ENCODE measurements at places on chromosomes 1 and 21.

GRCh38 chr1:155313261-155313660, 4.6 kb downstream of the FDPS start:
- peaks cover 9% of the 10 kb centered on the region for H3K4me1 ChIP-seq
- no peak overlapping the region for H3K27ac ChIP-seq
- no peak for DNase-seq
- H3K27me3 ChIP-seq = no peaks in the 10 kb centered on the region
- no peaks in the 10 kb centered on the region for H3K36me3 ChIP-seq

DNA sequence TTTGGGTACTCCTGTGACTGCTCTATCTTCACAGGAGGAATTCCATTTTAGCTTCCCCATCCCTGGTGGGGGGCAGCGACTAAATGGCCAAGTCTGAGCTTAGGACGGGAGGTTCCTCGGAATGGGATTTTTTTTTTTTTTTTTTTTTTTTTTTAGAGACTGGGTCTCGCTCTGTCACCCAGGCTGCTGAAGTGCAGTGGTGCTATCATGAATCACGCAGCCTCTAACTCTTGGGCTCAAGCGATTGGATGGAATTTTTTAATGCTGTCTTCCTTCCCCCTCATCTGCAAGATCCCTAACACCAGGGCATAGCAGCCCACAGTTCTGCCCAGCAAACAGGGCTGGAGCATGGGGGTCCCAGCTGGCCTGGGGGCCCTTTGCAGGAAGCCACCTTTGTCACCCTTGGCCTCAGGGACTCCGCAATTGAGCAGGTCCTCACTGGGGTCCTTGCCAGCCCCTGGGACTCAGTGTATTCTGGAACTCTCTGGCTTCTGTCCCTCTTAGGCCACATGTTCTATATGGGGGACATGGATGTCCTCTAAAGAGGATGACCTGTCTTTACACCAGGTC, 13.1 kb upstream of the EDN2 start:
- H3K4me3 ChIP-seq = no peak overlapping the region
- DNase-seq = no peak
- no peaks in the 10 kb centered on the region for H3K27me3 ChIP-seq
- H3K36me3 ChIP-seq = no peaks in the 10 kb centered on the region

DNA sequence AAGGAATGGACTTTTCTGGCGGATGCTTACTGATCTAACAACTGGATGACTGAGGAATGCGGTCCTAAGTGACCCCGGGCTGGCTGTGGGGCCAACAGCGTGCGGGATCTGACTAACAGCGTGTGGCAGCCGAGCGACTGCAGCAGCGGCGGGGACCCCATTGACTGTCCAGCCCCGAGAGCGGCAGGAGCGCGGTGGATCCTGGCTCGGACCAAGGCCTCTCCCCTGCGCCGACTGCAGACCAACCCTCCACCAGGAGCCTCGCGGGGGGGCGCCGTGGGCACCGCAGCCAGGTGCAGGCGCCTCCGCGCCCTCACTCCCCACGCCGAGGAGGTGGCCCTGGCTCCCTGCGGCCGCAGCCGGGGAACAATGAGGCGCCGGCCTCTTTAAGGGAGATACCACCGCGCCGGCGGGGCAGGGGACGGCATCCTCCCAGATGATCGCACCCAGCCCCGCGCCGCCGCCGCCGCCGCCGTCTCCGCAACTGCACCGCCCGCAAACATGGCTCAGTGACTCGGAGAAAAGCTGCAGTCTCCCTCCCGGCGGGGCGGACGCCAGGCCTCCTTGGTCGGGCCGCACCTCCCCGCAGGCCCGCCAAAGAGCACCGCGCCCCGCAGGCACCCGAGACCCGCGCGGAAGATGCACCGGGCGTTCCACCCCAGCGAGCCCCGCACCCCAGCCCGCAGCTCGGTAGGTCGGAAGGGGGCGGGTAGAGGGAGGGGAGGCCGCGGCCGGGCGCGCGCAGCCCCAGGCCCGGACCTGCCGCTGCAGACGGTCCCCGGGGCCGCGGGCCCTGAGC, 694 bp upstream of the PDIK1L start:
- no peaks in the 10 kb centered on the region for H3K27me3 ChIP-seq
- H3K4me1 ChIP-seq = peaks cover 4% of the 10 kb centered on the region
- peak overlapping the region; percentile 94 for H3K4me3 ChIP-seq
- peak; percentile 82 for DNase-seq
- peak overlapping the region; percentile 52 for H3K27ac ChIP-seq
- no peaks in the 10 kb centered on the region for H3K36me3 ChIP-seq

- no peak for DNase-seq
- no peak overlapping the region for H3K4me3 ChIP-seq
- 0 out of 2 replicates have a peak, but pooled peaks cover 3% of the 10 kb centered on the region for H3K36me3 ChIP-seq
- no peaks in the 10 kb centered on the region for H3K27me3 ChIP-seq
- no peak overlapping the region for H3K27ac ChIP-seq
These were observed 3.6 kb downstream of the AKR1A1 start for GRCh38 chr1:45554198-45554597.

GRCh38 chr21:32930673-32931072, 95.1 kb upstream of the OLIG2 start:
- H3K27ac ChIP-seq = no peak overlapping the region
- no peak for DNase-seq
- H3K4me3 ChIP-seq = no peak overlapping the region
- no peaks in the 10 kb centered on the region for H3K36me3 ChIP-seq
- H3K4me1 ChIP-seq = no peaks in the 10 kb centered on the region

DNA sequence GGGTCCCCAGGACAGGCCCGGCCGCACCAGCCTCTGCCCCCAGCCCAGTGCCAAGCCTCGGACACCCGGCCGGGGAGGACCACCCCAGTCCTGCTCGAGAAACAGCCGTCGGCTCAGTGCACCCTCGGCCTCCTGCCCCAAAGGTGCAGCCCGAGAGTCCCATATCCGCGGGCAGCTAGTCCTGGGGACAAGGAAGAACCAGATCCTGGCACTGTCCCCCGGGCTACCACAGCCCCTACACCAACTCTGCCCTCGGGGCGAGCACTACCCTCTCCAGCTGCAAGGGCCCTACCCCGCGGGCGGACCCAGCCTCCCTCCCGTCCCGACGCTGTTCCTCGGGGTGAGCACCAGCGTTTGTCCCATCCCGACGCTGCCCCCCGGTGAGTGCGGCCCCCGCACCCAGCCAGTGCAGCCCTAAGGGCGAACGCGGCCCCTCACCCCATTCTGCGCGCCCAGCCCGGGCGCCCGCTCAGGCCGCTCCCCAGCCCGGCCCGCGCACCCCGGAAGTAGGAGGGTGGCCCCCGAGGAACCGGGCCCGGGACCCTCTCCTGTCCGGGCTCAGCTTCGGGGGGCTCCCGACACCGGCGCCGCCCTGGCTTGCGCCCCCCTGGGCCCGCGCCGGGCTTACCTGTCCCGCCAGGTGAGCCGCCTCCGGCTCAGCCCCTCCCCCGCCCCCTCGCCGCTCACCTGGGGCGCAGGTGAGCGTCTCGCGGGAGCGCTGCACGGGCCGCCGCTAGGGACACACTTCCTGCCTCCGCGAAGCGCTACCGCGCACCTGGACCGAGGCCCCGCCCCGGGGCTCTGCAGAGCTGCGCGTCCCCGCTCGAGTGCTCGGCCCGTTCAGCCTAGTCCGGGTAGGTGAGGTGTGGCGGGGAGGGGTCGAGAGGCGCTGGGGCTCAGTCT, at the start of gene KDF1:
TSS of gene KDF1 (minus strand) at position 747 of the 903 bp plus-strand sequence. CDS start 8,088 bp downstream, outside the sequence.
- H3K4me3 ChIP-seq = peak within 1 kb of the TSS; percentile 54
- no peak within 1 kb of the TSS for H3K27ac ChIP-seq
- no peaks in the 10 kb centered on the region for H3K36me3 ChIP-seq
- H3K4me1 ChIP-seq = peaks cover 15% of the 10 kb centered on the region
- peaks cover 9% of the 10 kb centered on the region for H3K27me3 ChIP-seq

- no peaks in the 10 kb centered on the region for H3K36me3 ChIP-seq
- DNase-seq = no peak
- no peaks in the 10 kb centered on the region for H3K27me3 ChIP-seq
These were observed 35.3 kb upstream of the FCER1A start for GRCh38 chr1:159266832-159267231.

DNA sequence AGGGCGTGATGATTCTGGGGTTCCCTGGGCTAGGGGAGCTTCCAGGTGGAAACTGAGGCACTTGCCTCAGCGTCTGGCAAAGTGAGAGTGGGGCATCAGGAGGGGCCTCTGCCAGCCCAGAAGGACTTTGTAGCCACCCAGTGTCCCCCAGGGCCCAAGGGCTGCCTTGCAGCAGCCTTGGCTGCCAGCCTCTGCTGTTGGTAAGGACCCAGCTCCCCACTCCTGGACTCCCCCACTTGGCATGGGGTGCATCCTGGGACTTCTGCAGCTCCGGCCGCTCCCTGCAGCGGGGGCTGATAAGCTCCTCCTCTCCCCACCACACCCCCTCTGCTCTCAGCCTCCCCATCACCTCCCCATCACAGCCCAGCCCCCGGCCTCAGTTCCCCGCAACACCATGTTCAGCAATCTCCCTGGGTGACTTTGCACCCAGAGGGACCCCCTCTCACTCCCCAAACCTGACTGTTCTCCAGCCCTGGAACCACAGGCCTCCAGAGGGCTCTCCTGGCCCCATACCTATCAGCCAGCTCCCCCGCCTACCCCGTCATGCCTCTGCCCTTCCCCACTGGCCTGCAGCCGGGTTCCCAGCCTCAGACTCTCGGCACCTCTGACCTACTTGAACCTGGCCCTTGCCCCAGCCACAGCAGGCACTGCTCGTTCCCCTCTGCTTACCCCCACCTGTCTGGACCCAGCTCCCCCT, 113.0 kb downstream of the CRYAA start:
- H3K27me3 ChIP-seq = peaks cover 24% of the 10 kb centered on the region
- no peaks in the 10 kb centered on the region for H3K4me1 ChIP-seq
- no peak overlapping the region for H3K27ac ChIP-seq
- DNase-seq = no peak

- H3K4me3 ChIP-seq = no peak overlapping the region
- H3K36me3 ChIP-seq = peaks cover 27% of the 10 kb centered on the region
- peaks cover 15% of the 10 kb centered on the region for H3K4me1 ChIP-seq
- H3K27ac ChIP-seq = no peak overlapping the region
- peak; percentile 20 for DNase-seq
These were observed 19.8 kb downstream of the PRPF38A start for GRCh38 chr1:52424231-52424636.

- peaks cover 8% of the 10 kb centered on the region for H3K4me1 ChIP-seq
- no peak overlapping the region for H3K4me3 ChIP-seq
- DNase-seq = peak; percentile 34
- H3K36me3 ChIP-seq = no peaks in the 10 kb centered on the region
These were observed 34.5 kb downstream of the SPATA21 start for GRCh38 chr1:16402742-16403141.

DNA sequence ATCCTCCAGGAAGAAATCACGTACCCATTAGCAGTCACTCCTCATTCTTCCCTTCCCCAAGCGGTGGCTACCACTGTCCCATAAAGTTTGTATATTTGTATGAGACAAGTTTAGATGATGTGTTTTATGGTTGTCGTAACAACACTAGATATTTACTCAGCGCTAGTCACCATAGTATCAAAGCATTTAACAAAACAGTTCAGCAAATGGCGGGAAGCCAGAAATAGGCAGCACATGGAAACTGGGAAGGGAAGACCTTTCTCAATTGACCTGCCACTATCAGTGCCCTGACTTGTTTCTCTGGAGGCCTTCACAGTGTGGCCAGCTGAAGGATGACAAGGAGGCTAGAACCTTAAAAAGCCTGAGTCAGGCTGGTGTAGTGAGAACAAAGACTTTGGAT, 31.1 kb downstream of the CNST start:
- H3K4me1 ChIP-seq = peaks cover 56% of the 10 kb centered on the region
- peak overlapping the region; percentile 17 for H3K4me3 ChIP-seq
- peak; percentile 96 for DNase-seq
- H3K36me3 ChIP-seq = peaks cover 21% of the 10 kb centered on the region

DNA sequence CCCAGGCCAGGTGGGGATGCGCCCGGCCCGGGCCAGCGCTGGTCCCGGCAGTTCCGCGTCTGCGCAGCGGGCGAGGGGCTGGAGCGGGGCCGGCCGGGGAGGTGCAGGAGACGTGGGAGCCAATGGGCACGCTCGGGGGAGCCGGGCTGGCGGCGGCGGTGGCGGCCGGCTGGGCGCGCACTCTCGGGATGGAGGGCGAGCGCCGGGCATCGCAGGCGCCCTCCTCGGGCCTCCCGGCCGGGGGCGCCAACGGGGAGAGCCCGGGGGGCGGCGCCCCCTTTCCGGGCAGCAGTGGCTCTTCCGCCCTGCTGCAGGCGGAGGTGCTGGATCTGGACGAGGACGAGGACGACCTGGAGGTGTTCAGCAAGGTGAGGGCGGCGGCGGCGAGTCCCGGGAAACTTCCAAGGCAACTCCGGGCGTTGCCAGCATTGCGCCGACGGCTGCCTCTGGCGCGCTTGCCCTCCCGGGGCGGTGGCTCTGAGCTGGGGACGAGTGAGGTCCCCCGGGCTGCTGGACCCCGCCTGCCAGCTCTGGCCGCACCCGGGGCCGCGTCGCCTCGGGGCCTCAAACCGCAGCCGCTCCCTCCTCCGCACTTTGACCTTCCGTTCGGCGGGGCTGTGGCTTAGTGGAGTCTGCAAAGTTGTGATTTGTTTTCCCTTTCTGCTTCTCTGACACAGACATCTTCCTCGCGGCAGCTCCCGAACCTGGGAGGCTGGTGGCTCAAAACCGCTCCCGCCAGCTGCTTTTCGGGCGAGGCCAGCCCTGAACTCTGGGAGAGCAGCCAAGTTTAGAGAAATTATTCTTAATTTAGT, at the start of gene SNX7:
TSS of gene SNX7 (plus strand) at position 178 of the 812 bp plus-strand sequence. CDS start at position 189, 11 bp downstream.
- H3K27ac ChIP-seq = peak within 1 kb of the TSS; percentile 66
- H3K36me3 ChIP-seq = no peaks in the 10 kb centered on the region
- DNase-seq = peak; percentile 91
- H3K4me1 ChIP-seq = peaks cover 22% of the 10 kb centered on the region
- H3K27me3 ChIP-seq = no peaks in the 10 kb centered on the region

- no peak overlapping the region for H3K27ac ChIP-seq
- peaks cover under 1% of the 10 kb centered on the region for H3K27me3 ChIP-seq
- peaks cover 17% of the 10 kb centered on the region for H3K4me1 ChIP-seq
- DNase-seq = no peak
- no peak overlapping the region for H3K4me3 ChIP-seq
- no peaks in the 10 kb centered on the region for H3K36me3 ChIP-seq
These were observed 168.6 kb downstream of the IER5 start for GRCh38 chr1:181257117-181257516.

Measured in GM23248 (cell line).